ENCODE measurements at places on chromosomes 3 and 15. TPM values are rescaled to one million over a fixed set of nuclear protein-coding genes. Genes with fewer than 3 reads are reported as not detected.

GOLGA8N gene
- 4.6 TPM for total RNA-seq

KIF7 gene
- 5.1 TPM for total RNA-seq

CCR9 gene
- total RNA-seq: not detected

SCN5A gene
- 2.8 TPM for total RNA-seq

FRMD5 gene
- total RNA-seq: 27.9 TPM

RTP1 gene
- total RNA-seq: 3.2 TPM

MOBP gene
- total RNA-seq: 0.92 TPM

ILDR1 gene
- not detected for total RNA-seq

GOLGA8Q gene
- total RNA-seq: 0.69 TPM

GOLGA8H gene
- 2.1 TPM for total RNA-seq

ARPIN gene
- 24.5 TPM for total RNA-seq

PROK2 gene
- 5.5 TPM for total RNA-seq

LSAMP gene
- 118 TPM for total RNA-seq

ZNF662 gene
- total RNA-seq: 16.6 TPM

MAP6D1 gene
- total RNA-seq: 9.9 TPM

ARHGAP11A gene
- total RNA-seq: 14.1 TPM

SLC22A13 gene
- 0.69 TPM for total RNA-seq

ZDHHC23 gene
- 11.3 TPM for total RNA-seq

FBXW12 gene
- total RNA-seq: 1.8 TPM

ALDH1A2 gene
- 7.4 TPM for total RNA-seq

ABI3BP gene
- total RNA-seq: 1.8 TPM

HAPLN3 gene
- total RNA-seq: 13.8 TPM

TTLL13 gene
- not detected for total RNA-seq

LEO1 gene
- total RNA-seq: 39.0 TPM

POPDC2 gene
- 0.69 TPM for total RNA-seq

UBAP1L gene
- 5.8 TPM for total RNA-seq

C3orf52 gene
- 1.2 TPM for total RNA-seq

Data from diencephalon (tissue), 1 donor.